ENCODE measurements at places on chromosomes 2 and 18.

DNA sequence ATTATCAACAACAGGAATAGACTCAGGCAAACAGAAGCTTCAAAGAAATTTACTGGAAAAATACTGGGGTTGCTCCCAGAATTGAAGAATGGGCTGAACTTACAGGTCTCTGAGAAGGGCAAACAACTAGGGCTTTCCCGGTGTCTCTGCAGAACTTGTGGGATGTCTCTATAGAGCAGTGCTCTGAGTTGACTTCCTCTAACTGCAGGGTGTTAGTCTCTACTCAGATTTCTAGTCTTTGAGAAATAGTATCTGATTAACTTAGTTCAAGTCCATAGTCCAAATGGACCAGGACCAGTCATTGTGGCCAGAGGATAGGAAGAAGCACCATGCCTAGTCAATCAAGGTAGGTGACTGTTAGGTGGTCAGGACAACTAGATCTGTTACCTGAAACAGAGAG lies 45.8 kb downstream of the LIMS1 start:
- DNase-seq: no peak

DNA sequence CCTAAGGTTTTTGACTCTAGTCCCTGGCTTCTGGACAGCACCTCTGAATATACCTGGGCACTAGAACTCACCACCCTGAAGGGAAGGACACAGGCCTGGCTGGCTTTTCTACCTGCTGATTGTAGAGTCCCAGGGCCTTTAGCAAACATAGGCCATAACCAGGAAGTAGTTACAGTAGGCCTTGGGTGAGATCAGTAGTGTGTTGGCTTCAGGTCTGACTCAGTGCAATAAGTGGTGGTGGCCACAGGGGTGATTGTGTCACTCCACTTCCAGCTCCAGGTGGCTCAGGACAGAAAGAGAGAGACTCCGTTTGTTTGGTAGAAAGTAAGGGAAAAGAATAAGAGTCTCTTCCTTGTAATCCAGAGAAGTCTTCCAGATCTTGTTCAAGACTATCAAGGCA lies 101.7 kb upstream of the LGALSL start:
- no peak for DNase-seq

GRCh38 chr2:18763338-18763737 lies 174.0 kb upstream of the NT5C1B start:
- no peak for DNase-seq

DNA sequence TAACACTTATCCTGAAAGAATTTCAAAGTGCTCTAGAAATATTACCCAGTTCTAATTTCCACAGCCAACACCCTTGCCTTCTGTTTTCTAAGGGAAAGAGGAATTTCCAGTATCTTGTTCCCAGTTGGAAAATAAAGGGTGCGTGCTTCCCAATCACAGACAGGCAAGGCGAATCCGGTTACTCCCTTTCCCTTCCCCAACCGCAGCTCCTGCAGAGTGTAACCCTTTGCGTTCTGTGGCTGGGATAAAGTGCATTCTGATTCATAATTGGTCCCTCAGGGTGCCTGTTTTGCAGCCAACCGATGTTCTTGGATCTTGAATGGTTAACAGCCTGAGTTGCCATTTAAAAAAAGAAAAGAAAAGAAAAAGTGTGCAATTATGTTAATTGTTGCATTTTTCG lies 40.6 kb upstream of the PGAP1 start:
- DNase-seq: no peak

DNA sequence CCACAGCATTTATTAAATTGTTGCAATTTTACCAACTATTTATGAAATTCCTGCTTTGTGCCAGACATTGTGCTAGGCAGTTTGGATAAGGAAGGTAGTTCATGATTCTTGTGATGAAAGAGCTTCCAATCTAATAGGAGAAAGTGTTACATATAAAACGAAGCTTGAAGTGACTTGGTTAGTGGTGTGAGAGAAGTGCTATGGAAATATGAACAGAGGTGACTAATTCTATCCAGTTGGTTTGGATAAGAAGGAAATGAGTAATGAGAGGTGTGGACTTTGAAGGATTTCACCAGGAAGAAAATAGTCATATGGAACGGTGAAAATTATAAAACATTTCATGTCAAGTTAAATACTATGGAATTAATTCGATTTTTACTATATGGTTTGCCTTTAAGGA lies 48.6 kb downstream of the EML6 start:
- no peak for DNase-seq

DNA sequence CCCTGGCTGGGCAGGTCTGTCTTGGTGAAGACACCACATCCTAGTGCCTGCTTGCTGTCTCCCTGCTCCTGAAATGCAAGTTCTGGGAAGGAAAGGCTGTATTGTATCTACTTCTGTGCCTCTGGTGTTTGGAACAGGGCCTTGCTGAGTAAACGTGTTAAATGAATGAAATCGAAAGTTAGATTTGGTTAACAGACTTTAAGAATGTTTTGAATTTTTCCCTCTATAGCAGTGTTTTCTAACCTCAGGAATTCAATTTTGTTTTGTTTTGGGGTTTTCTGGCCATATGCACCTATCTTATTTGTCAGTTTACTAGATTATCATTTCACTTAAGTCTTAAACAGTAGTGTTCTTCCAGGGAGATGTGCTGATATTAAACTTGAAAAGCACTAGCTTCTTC lies 20.7 kb downstream of the FARP2 start:
- DNase-seq: no peak

DNA sequence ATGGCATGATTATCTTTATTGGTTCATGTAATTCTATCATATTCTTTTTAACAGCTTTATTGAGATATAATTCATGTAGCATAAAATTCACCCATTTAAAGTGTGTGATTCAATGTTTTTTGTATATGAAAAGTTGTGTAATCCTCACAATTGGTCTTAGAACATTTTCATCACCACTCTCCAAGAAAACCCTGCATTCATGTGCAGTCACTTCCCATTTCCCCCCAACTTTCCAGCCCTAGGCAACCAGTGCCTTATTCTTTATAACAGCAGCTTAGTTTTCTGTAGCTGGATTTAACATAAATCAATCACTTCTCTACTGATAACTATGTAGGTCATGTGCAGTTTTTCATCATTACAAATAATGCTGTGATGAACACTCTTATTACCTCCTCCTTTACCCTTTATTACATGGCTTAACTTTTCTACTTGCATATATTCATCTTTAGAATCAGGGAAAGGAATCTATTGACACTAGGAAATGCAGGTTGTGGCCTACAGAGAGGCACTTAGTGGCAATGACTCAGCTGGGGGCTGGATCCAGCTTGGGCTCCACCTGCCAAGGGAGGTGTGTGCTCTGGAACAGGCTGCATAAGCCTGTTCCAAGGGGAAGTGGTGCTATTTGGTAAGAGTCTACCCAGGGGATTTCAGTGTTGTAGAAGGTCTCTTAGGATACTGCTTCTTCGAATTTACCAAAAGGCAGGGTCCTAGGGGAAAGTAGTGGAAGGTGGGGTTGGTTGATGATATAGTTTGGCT lies 89.1 kb downstream of the ETAA1 start:
- no peak for DNase-seq

DNA sequence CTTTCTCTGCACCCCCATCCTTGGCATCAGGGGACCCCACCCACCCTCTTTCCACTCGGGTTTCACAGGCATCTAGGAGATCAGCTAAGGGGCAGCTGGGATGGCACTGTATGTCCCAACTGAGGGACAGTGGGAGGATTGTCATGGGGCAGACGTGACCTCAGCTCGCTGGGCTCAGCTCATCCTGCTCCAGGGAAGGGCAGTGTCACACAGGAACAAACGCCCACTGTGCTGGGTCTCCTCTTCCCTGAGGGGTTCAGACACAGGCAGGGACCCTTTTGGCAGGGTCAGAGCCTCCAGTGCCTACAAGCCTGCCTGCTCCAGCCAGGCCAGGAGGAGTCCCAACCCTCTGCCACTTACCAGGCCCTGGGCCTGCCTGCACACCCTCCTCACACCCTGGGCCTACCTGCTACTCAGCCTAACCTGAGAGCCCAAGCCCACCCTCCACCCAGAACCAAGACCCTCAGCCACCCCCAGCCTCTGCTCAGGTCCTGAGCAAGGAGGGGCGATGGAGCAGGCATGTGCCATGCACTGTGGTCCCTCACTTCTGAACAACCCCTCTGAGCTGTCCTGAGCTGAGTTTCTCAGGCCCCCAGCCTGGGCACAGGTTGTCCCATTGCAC lies 68.2 kb downstream of the HS1BP3 start:
- DNase-seq: no peak

GRCh38 chr2:3195641-3196476 lies 181.8 kb downstream of the EIPR1 start:
- no peak for DNase-seq

DNA sequence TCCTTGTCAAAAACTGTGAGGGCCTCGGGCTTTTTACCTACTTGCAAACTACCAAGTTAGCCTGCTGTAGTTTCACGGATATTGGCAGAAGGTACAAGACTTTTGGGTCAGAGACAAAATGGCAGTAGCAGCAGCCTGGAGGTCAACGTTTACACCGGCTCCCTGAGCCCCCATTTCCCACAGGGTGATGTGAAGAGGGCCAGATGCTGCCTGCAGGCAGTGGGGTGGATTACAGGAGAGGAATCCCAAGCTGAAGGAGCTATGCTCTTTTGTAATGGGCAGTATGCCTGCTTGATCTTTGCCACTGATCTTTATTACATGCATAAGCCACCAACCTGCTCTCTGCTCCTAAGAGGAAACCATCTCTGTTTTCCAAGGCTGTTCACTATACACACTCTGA lies 29.5 kb upstream of the SP5 start:
- DNase-seq: no peak

GRCh38 chr18:48780201-48780912 lies 170.4 kb downstream of the SMAD7 start:
- no peak for DNase-seq

DNA sequence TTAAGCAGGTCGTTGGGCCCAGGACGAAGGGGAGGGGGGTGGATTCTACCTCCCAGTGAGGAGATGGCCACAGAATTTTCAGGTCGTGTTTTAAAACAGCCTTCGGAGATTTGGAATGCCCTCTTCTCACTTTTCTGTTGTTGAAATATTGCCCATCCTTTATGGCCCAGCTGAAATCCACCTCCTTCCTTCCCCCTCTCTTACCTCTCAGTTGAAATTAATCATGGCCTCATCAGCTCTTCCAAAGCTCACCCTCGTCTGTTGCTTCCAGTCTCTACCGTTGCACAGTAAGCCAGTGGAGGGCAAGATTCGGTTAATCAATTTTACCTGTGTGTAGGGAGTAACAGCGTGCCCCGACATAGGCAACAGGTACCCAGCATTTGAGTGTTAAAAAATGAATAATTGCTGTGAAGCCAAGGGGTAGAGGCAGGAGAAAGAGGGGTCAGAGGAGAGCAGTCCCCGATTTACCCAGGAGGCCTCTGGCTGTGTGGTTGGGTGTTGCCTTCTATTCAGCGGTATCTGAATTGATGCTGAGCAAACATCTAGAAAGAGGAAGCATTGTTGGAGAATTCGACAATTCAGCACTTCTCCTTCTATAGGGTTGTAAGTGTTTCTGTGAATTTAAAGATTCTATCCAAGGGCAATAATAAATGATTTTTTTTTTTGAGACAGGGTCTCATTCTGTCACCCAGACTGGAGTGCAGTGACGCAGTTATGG lies 8.6 kb upstream of the PDIA6 start:
- DNase-seq: no peak

- DNase-seq: no peak
These were observed 210.2 kb downstream of the NCK2 start for GRCh38 chr2:105954891-105955290.

GRCh38 chr18:60732143-60732542 lies 359.6 kb upstream of the MC4R start:
- no peak for DNase-seq

- no peak for DNase-seq
These were observed 1355.4 kb upstream of the ACVR2A start for GRCh38 chr2:146489386-146489785.

DNA sequence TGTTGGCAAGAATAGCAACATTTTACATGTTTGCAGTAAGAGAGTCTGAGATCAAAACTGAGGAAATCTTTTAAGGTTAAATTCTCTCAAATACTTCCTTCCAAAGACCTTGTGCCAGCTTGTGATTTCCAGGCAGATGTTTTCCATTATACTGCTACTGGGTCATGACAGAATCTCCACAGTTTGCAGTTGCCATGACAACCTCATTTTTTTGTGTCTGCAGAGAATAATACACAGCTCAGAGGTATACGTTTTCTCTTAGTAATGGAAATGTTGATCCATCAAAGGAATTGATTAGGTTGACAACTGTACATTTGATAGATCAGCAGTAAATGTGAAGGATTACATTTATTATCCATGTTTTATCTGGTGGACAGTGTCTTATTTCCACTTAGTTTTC lies 29.1 kb upstream of the CSRNP3 start:
- DNase-seq: peak; percentile 91

- no peak for DNase-seq
These were observed 22.2 kb downstream of the FAM110C start for GRCh38 chr2:24107-24506.

- DNase-seq: no peak
These were observed 173.4 kb upstream of the TRIB2 start for GRCh38 chr2:12543076-12543977.

DNA sequence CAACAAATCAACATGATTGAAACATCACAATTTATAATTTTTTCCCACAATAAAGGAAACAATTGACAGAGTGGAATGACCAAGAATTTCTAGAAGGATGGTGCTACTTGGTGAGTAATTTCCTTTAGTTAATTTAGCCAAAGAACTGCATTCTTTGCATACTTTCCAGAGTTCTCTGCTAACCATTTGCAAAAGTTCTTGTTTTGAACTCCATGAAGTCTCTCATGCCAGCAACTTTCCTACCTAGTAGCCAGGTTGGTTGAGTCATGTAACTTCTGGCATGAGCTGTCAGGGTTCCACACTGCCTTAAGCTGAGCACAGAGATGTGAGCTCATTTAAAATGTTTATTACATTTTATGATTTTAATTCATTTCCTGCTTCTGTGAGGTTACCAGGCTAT lies 539.6 kb downstream of the PID1 start:
- DNase-seq: peak; percentile 6

- DNase-seq: no peak
These were observed 72.7 kb downstream of the CABLES1 start for GRCh38 chr18:23207994-23208393.

GRCh38 chr2:24354395-24354794 lies 5.9 kb downstream of the ITSN2 start:
- DNase-seq: no peak

DNA sequence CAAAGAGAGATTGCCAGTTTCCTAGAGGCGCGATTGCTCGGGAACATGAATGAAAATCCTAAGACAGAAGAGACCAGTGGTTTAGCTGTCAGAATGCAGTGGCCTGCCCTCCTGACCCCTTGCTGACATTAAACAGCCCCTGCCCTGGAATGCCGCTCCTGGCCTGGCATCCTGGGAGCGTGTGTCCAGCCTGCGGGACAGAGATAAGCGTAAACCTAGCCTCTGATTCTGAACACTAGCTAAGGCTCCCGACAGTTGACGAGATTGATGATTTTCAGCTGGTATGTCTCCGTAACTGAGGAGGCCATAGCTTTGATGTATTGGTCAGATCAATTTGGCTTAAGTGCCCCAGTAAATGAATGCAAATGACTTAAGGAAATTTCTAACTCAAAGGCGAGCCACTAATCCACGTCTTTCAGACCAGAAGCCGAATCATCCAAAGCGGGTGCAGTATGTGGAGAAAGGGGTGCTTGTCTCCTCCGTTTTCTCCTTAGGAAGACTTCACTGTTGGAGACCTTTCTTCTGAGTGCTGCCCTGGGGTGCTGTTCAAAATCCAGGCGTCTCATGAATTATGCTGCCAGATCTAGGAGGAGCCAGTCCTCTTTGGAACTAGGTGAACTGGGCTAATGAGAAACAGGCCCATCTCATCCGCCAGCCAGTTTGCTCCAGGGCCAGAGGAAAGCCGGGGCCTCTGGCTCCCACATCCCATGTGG lies 142.5 kb upstream of the L3MBTL4 start:
- DNase-seq: no peak

All from SK-N-MC (cell line).